Activated T-helper 1 cell treated with anti-CD3 and anti-CD28 coated beads, Interleukin-12 subunit alpha, Interleukin-12 subunit beta, Interleukin-2, Interleukin-4 antibody, amounts not matched to agents 30 ng/mL and 10 ng/mL and 1 ng/mL, durations not matched to agents 14 hours and 24 hours and 36 hours (primary cell): ENCODE measurements at places on chromosomes 6 and 20.
A peak's percentile ranks its signal among the peaks of the same experiment; 100 is the strongest.

GRCh38 chr6:41578217-41579087 is 32.3 kb downstream of the FOXP4 start:
- no peak overlapping the region for H3K27ac ChIP-seq
- H3K4me1 ChIP-seq, result no peaks in the 10 kb centered on the region
- no peaks in the 10 kb centered on the region for H3K36me3 ChIP-seq
- H3K4me3 ChIP-seq, result no peak overlapping the region
- DNase-seq, result no peak
- H3K27me3 ChIP-seq, result no peaks in the 10 kb centered on the region

- peaks cover 26% of the 10 kb centered on the region for H3K4me1 ChIP-seq
- H3K36me3 ChIP-seq, result peaks cover 61% of the 10 kb centered on the region
- DNase-seq, result no peak
- H3K4me3 ChIP-seq, result no peak overlapping the region
These were observed 6.8 kb downstream of the HDDC2 start for GRCh38 chr6:125294925-125295324.

- H3K27ac ChIP-seq, result no peak overlapping the region
- DNase-seq, result no peak
- H3K27me3 ChIP-seq, result no peaks in the 10 kb centered on the region
- H3K4me1 ChIP-seq, result no peaks in the 10 kb centered on the region
These were observed 111.5 kb upstream of the RPS6KA2 start for GRCh38 chr6:166738386-166739116.

- H3K27ac ChIP-seq, result no peak overlapping the region
- H3K27me3 ChIP-seq, result peaks cover 26% of the 10 kb centered on the region
- H3K4me3 ChIP-seq, result no peak overlapping the region
- H3K36me3 ChIP-seq, result no peaks in the 10 kb centered on the region
- H3K4me1 ChIP-seq, result no peaks in the 10 kb centered on the region
These were observed 3.4 kb upstream of the RSPO4 start for GRCh38 chr20:1005452-1006027.

DNA sequence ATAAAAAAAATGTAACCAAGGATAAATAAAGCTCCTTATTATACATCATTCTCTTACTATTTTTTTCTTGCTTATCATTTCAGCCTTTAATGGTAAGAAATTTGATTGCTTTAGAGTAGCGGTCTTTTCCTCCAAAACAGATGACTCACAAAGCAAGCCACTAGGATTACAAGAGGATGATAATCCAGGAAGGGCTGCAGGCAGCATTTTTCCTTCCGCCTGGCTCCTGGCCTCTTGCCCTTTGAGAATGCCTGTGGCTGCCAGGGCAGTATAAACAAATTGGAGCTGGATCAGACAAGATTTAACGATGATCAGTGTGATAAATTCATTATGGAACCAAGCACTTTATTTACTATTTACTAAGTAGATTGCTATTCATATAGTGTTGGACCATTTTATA is 9.7 kb upstream of the FBXL4 start:
- H3K36me3 ChIP-seq, result no peaks in the 10 kb centered on the region
- H3K27me3 ChIP-seq, result peaks cover 10% of the 10 kb centered on the region
- no peak for DNase-seq

DNA sequence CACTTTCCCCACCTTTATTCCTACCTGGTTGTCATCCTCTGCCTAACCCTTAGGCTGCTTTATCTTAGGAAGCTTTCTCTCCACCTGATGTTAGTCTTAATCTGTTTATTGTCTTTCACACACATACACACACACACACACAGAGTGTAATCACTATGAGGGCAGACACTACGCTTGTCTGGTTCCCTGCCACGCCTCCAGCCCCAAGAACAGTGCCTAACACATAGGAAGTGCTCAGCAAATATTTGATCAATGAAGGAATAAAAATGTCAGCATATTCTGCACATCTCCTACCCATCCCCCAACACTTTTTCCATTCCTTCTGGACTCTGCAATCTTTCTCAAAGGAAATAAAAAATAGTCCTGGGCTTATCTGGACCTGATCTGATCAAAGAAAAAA is 51.1 kb upstream of the NFATC2 start:
- no peak overlapping the region for H3K4me3 ChIP-seq
- H3K27ac ChIP-seq, result no peak overlapping the region
- H3K27me3 ChIP-seq, result no peaks in the 10 kb centered on the region
- no peaks in the 10 kb centered on the region for H3K36me3 ChIP-seq

DNA sequence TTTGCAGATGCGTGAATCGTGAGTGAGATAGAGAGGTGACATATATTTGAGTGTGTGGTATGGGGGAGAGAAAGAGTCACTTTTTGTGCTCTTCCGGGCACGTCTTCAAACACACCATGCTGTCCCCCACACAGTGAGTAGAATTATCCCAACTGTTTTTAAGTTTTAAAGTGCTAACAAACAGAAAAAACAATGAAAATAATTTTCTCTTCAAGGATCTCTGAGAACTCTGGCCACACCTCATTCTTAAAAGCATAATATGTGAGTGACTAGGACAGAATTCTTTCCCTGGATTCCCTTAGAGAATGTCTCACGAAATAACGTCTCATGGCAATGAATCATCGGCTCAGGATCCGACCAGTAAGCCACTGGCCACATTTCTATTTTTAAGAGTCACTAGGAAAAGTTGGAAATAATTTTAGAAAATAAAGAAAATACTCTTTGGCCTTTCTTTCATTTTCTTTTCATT is 235.7 kb upstream of the ZNF217 start:
- H3K27me3 ChIP-seq, result no peaks in the 10 kb centered on the region
- peaks cover 53% of the 10 kb centered on the region for H3K4me1 ChIP-seq
- peak overlapping the region; percentile 90 for H3K27ac ChIP-seq

DNA sequence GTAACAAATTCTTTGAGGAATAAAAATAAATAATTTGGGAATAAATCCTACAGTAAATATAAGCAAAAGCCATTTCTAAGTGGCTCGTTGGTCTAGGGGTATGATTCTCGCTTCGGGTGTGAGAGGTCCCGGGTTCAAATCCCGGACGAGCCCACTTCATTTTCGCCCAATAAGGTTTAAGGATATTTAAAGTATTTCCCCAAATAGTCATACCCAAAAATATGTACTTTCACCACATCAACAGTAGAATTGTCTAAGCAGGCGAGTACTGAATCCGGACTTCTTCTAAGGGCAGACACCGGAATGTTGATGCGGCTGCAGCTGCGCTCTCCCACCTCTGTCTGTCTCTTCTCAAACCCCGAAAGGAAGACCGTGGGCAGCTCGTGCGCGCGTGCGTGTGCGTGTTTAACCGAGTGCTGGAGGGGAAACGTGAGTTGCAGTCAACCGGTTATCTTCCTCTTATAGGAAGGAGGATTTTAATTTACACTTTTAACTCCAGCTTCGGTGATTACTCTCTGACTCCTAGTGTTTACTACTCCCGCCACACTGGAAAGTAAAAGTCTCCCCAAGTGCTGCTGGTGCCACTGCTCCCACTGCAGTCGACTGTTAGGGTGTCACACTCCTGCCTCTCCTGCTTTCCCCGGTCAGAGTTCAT is 155.7 kb upstream of the PRSS16 start:
- H3K27ac ChIP-seq, result peak overlapping the region; percentile 18
- H3K36me3 ChIP-seq, result no peaks in the 10 kb centered on the region
- H3K27me3 ChIP-seq, result peaks cover 58% of the 10 kb centered on the region
- peak overlapping the region; percentile 76 for H3K4me3 ChIP-seq
- peaks cover 18% of the 10 kb centered on the region for H3K4me1 ChIP-seq

GRCh38 chr6:85419046-85419759 is 30.7 kb upstream of the NT5E start:
- H3K4me1 ChIP-seq, result peaks cover 38% of the 10 kb centered on the region
- H3K36me3 ChIP-seq, result no peaks in the 10 kb centered on the region
- H3K27ac ChIP-seq, result no peak overlapping the region
- peaks cover 6% of the 10 kb centered on the region for H3K27me3 ChIP-seq
